ENCODE measurements at places on chromosomes 7 and 10.

DNA sequence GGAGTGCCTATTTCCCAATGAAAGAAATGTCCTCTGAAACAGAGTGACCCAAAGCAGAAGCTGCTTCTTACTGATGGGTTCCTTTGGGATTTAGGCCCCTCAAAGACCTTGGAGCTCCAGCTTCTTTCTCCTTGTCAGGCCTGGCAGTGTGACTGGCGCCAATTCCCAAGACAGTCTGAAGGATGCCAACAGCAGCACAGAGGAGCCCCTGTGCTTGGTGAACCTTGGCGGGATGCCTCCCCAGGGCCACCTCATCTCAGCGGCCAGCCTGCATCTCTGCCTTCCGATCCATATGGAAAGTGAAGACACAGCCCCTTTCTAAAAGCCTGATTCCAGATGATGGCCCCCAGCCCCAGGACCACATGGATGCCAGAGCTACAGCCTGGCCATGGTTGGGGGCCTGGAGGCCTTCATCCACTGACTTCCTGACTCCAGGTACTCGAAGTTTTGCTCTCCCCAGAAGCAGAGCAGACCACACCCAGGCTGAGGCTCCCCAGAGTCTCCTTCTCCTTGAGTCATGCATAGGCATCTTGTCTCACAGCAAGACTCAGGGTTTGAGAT lies 45.4 kb downstream of the FBXW4 start:
- DNase-seq = no peak

- no peak for DNase-seq
These were observed 25.7 kb upstream of the SEC61A2 start for GRCh38 chr10:12103802-12104201.

GRCh38 chr10:108789336-108789735 lies 1134.0 kb downstream of the XPNPEP1 start:
- no peak for DNase-seq

- no peak for DNase-seq
These were observed 91.8 kb upstream of the TMEM168 start for GRCh38 chr7:112882022-112882421.

DNA sequence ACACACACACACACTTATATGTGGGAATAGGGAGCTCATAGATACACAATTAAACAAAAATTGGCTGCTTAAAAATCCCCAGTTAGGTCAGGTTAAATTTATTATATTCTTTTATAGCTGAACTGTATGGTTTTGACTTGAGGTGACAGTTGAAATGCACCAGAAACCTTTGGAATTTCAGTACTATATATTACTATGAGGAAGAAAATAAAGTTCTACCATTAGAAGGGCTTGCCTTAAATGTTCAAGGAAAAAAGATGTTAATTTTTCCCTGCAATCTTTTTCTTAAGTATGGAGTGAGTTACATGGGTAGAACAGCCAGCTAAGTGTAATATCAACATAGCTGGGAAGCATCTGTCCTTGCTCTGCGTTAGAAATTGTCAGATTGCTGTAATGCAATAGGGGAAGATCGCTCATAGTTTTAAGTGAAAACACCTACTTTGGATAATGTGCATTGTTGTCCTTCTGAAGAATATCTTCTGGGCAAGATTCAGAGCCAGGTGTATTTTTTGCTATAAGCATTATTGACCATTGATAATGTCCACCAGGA lies 415.8 kb upstream of the MKI67 start:
- no peak for DNase-seq

DNA sequence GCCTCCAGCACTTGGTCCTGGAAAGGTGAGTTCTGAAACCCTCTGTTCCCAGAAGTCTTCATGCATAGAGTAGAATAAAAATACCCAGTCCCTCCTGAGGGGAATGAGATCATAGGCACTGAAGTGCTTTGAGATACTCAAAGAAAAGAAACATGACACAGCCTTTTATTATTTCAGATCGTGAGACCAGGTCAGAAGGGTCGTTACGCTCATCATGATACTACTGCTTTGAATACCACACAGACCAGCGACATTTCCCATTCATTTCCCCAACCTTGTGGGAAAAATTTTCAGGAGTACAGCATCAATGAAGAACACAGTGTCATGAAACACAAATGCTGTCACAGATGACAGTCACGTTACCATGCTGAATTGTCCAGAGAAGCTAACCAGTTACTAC lies 15.0 kb downstream of the CLRN3 start:
- DNase-seq = no peak

GRCh38 chr7:43700646-43701499 lies 28.4 kb downstream of the COA1 start:
- no peak for DNase-seq

DNA sequence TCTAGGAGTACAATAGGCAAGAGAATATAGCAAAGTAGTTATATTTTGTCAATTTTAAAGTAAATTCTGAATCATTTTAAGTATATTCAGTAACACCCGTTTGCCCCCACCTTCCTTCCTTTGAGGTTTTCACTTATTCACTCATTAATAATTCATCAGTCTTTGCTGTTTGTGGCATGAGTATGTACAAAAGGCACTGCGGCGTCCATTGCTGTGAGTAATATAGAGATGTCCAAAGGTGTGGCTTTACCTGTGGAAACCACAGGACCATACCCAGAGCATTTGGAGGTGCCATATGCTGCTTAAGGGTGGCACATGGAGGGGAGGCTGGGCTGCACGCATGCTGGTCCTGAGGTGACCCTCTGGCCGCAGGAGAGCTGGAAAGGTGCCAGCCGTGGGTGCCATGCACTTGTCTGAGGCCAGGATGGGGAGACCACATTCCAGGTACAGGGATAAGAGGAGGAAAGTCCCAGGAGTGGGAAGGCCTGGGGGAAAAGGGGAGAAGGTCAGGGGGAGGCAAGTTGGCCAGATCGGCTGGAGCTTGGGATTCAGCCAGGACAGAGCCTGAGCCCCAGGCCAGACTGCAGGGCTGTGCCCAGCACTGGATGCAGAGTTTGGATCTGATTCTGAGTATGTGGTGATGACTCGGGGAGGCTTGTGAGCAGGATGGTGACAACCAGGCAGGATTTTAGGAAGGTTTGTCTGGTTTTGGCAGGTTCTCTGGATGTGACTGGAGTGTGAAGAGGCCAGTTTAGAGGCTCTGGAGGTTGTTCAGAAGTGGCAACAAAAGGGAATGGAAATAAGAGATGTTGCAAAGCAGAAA lies 223.4 kb downstream of the MGMT start:
- DNase-seq = no peak

DNA sequence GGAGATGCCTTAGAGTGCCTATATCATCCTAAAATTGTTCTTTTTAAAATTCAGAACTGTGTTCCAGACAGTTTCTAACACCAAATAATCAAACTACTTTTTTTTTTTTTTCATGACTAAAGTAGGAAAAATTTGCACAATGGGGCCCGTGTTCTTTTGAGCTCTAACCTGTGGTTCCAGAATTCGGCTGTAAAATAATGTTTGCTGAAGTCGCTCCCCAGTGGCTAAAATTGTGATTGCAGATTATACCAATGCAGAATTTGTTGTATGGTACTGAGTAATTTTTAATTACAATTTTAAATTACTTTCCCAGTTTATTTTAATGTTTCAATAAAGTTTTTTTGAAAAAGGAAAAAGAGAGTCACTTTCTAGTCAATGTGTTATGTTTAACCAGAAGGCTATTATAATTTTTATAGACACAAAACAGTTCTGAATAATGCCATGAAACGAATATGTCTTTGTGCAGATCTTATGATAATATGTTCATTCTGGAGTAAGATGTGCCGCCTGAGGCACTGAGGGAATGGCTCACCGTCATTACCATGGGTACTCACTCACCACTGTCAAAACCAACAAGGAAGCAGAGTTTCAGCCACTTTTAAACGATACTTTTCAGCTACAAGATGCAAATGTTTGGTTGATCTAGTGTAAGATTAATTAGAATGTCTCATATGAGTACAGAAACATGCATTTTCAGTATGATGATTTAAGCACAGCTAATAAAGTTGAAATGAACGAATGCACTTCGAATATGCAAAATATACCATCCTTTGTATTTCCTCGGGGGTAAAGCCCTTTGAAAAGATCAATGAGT lies 173.6 kb downstream of the PRKCQ start:
- no peak for DNase-seq

GRCh38 chr7:135193615-135194081 lies 17.7 kb downstream of the WDR91 start:
- DNase-seq = no peak

- DNase-seq = no peak
These were observed 28.2 kb downstream of the SFR1 start for GRCh38 chr10:104150139-104150538.

DNA sequence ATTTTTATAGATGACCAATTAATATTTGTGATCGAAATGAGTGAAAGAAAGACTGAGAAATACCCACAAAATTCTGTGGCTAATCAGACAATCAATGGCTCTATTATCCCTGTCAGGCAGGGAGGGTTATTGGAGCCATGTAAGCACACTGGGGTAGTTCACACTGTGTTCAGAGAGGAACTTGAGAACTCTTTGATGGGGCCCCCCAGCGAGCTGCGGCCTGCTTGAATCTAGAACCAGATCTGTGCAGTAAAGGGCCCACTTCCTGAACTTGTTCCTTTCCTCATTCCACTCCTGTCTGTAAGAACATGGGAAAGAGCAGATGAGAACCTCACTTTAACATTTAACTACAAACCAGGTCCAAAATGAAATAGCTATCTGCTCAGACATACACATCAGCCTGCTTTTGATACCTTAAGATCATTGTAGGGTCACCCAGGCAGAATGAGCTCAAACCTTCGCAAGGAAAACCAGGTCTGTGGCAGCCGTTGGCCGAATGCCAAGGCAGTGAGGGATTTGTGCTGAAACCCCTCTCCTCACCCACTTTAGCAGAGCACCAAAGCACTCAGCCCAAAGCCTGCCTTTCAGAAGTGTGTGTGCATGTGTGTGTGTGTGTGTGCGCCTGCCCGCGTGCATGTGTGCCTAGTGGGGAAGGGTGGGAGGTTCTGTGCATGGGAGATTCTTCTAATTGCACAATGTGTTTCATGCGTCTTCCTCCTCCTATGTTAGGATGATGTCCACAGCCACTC lies 365.6 kb upstream of the MGMT start:
- DNase-seq = no peak

- DNase-seq = peak; percentile 47
These were observed 65.2 kb upstream of the TM9SF3 start for GRCh38 chr10:96651998-96652431.

GRCh38 chr10:107166403-107166802 lies 1.9 kb upstream of the SORCS1 start:
- no peak for DNase-seq

DNA sequence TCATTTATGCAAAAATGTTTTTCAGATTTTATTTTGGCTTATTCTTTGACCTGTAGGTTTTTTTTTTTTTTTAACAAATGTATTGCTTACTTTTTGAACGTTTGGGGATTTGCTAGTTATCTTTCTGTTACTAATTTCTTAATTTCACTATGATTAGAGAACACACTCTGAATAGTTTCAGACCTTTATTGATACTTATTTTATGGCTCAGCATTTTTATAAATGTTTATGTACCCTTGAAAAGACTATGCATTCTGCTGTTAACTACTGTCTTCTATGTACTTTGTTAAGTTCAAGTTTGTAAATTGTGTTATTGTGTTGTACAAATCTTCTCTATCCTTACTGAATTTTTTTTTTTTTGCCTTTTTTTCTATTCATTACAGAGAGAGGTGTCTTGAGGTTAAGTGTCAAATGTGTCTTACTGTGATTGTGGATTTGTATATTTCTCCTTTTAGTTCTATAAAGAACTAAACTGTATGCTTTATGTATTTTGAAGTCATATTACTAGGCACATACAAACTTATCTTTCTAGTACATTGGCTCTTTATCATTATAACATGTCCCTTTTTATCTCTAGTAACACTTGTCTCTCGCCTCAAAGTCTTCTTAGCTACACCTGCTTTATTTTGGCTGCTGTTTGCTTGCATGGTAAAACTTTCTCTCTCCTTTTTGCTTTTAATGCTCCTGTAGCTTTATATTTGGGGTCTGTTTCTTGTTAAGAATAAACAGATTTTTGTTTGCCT lies 8.1 kb downstream of the MKLN1 start:
- no peak for DNase-seq

DNA sequence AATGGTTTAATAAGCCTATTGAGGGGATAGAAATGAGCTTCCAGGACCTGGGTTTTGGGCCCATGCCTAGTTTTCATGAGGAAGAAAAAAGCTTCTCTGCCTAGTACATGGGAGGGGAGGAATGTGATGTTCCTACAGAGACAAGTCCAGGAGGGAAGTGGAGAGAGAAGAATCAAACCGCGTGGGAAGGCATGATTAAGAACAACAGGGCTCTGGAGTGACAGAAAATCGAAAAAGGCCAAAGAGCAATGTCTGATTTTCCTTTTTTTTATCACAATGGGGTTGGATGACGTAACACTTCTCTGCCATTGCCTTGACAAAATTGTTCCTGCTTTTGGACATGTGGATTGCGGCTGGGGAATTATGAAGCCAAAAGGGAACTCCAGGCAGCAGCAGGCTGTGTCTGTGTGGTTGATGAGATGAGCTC lies 258.6 kb downstream of the CXCL12 start:
- DNase-seq = no peak

DNA sequence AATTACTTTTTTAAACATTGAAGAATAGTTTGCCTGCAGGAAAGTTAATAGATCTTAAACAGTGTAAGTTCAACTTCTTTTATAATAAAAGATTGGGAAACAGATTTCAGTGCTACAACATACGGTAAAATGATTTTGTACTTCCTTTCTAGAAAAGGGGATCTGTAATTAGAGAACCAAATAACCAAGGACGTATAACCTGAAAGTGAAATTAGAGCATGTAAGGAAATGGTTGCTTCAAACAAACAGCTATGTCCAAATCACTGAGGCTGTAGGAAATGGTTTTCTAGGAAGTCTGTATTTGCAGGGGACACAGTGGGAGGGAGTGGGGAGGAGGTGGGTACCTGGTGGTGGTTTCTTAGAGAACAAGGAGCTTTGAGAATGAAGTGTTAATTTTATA lies 57.9 kb upstream of the EXOC6 start:
- DNase-seq = no peak

- DNase-seq = no peak
These were observed 66.7 kb downstream of the EMX2 start for GRCh38 chr10:117609095-117609795.

DNA sequence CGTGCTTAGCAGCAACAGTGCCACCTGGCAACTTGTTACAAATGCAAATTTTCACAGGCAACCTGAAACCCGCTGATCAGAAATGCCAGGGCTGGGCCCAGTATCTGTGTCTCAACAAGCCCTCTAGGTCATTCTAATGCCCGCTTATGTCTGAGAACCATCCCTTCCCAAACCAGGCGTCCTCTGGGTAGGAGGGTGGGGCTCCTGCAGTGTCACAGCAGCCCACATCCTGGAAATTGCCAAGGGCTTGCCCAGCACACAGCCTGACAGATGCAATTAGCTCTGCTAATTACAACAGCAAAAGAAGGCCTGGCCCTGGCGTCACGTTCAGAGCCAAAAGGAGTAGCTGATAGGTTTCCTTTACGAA lies 15.9 kb downstream of the ITPRIP start:
- no peak for DNase-seq

GRCh38 chr7:38615665-38616064 lies 15.5 kb downstream of the AMPH start:
- DNase-seq = no peak
